ENCODE measurements at places on chromosomes 5 and 9.

DNA sequence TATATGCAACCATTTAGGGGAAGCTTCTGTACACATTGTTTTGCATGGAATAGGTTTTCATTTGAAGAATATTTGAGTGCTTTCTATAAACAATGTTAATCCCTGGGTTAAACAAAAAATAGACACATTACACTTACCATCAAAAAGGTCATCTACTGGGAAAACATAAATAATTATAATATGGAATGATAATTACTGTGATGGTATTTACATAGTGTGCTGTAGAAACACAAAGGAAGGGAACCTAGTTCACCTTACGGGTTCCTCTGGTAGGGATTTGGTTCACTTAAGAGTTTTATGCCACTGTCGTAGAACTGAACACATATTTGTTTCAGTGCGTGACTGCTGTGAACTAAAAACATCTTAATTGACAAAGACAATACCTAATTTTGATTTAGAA lies 44.9 kb downstream of the SLC44A1 start:
- no peak for DNase-seq

- DNase-seq: no peak
Measured at GRCh38 chr5:15492545-15492944, 7.4 kb upstream of the FBXL7 start.

GRCh38 chr5:10354048-10354872 lies 765 bp downstream of the MARCHF6 start:
- DNase-seq: peak; percentile 58

DNA sequence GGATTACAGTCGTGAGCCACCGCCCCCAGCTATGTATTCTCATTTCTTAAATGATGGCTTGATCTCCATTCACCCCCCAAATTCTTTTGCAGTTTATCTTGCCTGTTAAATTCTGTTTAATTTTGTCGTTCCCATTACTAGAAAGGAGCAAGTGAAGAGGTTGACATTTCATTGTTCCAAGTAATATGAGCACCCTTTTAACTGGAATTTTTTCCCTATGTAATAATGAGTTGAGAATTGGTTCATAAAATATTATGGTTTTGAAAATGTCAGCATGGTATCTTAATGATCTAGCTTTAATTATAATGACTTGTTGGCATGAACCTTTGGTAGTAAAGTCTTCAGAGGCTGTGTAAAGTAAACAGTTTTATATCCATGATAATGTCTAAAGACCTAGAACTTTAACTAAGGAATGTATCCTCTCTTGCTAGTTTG lies 37.4 kb downstream of the F2RL2 start:
- no peak for DNase-seq

- DNase-seq: no peak
Measured at GRCh38 chr9:129322641-129323375, 144.7 kb upstream of the IER5L start.

GRCh38 chr5:158451993-158452672 lies 593.2 kb upstream of the CLINT1 start:
- no peak for DNase-seq

- no peak for DNase-seq
Measured at GRCh38 chr5:34534523-34535103, 121.5 kb upstream of the RAI14 start.

GRCh38 chr5:117892360-117892759 lies 1096.0 kb downstream of the DTWD2 start:
- DNase-seq: no peak

DNA sequence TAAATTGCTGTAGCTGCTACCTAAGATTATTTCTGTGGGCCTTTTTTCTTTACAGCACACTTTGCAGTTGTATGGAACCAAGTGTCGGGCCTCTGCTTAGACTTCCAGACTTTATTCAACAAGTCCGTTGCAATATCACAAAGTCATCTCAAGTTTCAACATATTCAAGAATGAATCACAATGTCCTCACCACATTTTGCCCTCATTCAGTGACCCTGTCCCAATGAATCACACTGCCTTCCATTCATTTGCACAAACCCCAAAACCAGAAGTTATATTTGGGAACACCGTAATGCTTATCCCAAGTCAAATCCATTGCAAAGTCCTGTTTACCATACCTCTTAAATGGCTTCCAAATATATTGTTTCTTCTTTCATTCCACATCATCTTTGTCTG lies 439.6 kb downstream of the CSNK1G3 start:
- no peak for DNase-seq

DNA sequence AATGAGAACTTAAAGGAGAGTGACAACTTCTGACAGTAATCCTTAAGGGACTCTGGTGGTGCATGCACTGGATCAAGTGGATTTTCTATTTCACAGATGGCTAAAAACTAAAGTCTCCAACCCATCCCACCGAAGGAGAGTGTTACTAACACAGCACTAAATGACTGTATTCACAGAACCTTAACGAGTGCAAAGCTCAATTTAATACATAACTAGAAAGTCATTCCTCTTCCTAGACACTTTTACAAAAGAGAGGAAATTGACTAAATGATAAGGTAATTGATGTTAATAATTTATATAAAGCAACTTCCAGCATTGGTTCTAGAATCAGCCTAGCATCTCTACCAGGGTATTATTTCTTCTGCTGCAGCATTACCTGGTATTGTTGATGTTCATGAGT lies 189.8 kb downstream of the ADAMTS12 start:
- DNase-seq: no peak

- no peak for DNase-seq
Measured at GRCh38 chr5:143030349-143030748, 260.2 kb downstream of the ARHGAP26 start.

GRCh38 chr5:154505567-154505966 lies 27.5 kb upstream of the HAND1 start:
- no peak for DNase-seq

- no peak for DNase-seq
Measured at GRCh38 chr9:132401824-132402223, 4.8 kb downstream of the TTF1 start.

GRCh38 chr5:136332223-136333015 lies 32.9 kb downstream of the TRPC7 start:
- DNase-seq: no peak

- DNase-seq: no peak
Measured at GRCh38 chr5:79843450-79844388, 147.3 kb downstream of the MTX3 start.

DNA sequence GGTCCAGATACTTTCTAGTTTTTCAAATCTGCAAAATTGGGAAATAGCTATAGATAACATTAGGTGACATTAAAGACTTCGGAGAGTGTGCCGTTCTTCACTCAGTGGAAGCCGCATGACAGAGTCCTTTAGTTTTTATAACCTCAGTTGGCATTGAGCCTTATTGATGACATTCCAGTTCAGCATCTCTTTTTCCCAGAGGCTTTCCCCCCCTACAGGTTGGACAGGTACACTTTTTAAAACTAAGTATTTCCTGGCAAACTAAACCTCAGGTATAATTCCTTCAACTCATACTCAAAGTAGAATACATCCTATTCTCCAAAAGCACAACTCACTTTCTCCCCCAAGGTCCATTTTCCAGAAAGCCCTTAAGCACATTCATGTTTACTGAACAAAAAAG lies 58.7 kb downstream of the SLC46A2 start:
- DNase-seq: no peak

DNA sequence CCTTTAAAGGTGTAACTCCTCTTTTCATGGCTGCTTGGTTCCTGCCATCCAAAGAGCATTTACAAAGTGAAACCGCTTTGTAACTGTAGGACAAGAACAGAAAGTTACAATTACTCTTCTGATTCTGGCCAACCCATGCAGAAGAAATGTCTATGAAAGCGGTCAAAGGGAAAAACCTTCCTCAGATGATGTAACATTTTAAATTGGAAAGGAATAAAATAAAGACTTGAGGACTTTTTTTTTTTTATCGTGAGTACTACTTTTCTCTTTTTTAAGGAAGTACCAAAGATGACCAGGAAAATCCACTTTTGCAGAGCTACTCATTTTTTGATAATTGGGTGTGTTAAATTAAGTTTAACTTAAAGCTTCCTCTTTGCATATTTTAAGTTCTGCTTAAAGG lies 13.0 kb upstream of the C9orf72 start:
- DNase-seq: no peak

DNA sequence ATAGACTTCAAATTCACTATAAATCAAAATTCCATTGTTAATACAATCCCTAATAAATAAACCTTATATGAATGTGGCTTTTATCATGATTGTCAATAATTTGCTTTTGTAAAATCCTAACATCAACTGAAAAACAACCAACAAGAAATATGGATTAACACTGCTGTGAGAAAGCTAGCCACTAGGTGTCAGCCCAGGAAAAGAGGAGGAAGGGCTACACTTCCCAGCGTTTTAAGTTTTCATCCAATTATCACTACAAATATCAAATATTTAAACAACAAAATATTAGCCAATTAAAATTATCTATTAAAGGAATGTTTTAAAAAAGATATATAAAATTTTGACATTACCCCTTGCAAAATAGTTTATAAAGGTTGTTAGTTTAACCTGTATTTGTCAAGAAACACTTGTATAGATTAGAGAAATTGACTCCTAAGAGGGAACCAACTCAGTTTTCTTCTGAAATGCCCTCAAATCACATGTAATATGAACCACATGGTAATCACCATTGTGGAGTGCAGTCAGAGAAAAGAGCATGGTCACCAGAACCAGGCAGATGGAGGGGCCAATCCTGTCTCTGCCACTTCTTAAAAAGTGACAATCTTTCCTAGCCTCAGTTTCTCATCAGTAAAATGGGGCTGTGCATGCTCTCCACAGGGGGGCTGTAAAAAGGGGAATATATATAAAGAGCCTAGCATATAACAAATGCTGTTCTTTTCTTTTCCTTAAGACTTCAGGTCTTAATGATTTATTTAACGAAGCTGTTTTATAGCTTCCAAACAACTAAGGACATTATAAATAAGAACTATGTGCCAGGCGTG lies 188.2 kb downstream of the CRB2 start:
- peak; percentile 41 for DNase-seq

GRCh38 chr9:22440841-22441240 lies 5.8 kb upstream of the DMRTA1 start:
- no peak for DNase-seq

DNA sequence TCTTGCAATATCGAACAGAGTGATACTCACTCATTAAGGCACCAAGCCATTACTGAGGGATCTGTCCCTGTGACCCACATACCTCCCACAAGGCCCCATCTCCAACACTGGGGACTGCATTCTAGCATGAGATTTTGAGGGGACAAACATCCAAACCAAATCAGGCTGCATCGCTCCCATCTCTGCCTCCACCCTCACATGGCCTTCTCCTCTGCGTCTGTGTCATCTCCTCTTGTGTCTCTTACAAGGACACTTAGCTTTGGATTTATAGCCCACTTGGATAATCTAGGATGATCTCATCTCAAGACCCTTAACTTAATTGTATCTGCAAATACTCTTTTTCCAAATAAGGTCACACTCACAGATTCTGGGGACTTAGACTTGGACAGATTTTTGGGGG lies 284.4 kb upstream of the DAP start:
- DNase-seq: no peak

GRCh38 chr9:20619487-20620200 lies 2.7 kb downstream of the MLLT3 start:
- DNase-seq: peak; percentile 46

GRCh38 chr9:113978725-113979342 lies 99.3 kb downstream of the AMBP start:
- no peak for DNase-seq

- no peak for DNase-seq
Measured at GRCh38 chr9:113523421-113524141, 60.1 kb downstream of the RGS3 start.

- no peak for DNase-seq
Measured at GRCh38 chr9:72843520-72844439, 109.1 kb downstream of the ALDH1A1 start.

DNA sequence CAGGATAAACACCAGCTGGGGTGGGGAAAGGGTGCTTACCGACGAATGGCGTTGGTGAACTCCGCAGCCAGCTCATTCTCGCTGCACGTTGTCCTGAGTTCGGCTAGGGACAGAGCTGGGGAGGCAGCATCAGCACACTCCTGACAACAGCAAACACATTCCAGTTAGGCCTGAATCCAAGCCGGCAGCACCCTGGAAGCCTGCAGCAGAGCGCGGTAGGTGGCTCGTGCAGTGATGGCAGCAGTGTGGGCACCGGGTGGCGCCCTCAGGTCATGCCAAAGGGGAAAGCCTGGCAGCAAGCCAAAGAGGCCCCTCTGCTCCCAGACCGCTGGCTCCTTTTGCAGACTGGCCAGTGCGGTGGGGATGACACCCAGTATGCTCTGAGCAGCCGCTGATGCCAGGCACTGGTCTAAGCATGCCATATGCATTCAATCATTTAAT lies 66.9 kb downstream of the DCP2 start:
- no peak for DNase-seq

- DNase-seq: no peak
Measured at GRCh38 chr9:5518937-5519319, 8.6 kb downstream of the PDCD1LG2 start.

DNA sequence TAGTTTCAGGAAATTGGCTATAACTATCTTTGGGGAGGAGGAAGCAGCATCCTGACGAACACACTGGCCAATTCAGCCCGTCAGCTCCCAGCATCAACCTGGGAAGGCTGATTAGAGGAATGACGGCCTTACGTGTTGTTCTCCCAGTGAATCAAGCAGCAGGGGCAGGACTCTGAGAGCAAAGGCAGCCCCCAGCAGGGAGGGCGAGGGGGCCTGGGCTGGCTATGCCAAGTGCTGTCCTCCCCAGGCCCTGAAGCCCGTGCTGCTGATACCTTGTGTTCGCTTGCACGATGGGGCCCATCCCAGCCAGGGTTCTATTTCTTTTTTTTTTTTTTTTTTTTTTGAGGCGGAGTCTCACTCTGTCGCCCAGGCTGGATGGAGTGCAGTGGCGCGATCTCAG lies 254.1 kb downstream of the FSTL4 start:
- DNase-seq: no peak

DNA sequence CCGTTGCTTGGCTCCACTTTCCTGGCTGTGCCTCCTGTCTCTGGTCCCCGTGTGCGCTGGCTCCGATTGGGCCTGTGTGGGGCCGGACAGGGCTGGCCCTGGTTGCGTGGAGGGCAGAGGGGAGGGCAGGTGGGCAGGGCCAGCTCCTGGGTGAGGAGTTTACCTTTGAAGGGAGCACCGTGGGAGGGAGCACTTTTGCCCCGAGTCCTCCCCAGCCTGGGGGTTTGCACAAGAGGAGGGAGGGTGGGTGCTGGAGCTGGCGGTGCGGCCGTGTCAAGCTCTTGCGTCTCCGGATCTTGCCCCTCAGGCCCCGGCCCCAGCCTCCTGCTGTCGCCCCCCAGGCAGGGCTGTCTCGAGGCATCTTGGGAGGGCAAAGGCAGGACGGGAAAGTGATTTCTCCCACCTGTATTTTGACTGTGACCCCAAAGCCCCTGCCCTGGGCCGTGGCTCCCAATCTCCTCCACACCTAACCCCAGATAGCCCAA lies 48.3 kb upstream of the EXOC3 start:
- no peak for DNase-seq

GRCh38 chr9:12680757-12681156 lies 12.4 kb upstream of the TYRP1 start:
- DNase-seq: no peak

- no peak for DNase-seq
Measured at GRCh38 chr5:145775411-145775810, 59.7 kb downstream of the PRELID2 start.

GRCh38 chr5:63128018-63128417 lies 549.4 kb downstream of the LRRC70 start:
- DNase-seq: no peak

- no peak for DNase-seq
Measured at GRCh38 chr5:1155191-1156032, 43.5 kb upstream of the SLC12A7 start.

- DNase-seq: no peak
Measured at GRCh38 chr9:33164138-33164809, 2.9 kb downstream of the B4GALT1 start.

GRCh38 chr9:92164975-92165374 lies 49.8 kb upstream of the SPTLC1 start:
- no peak for DNase-seq
